ENCODE measurements at places on chromosomes 4 and X.

GRCh38 chr4:165204462-165204830 lies 2.9 kb upstream of the KLHL2 start:
- DNase-seq = peak; percentile 56

GRCh38 chr4:41622787-41623186 lies 84.8 kb downstream of the LIMCH1 start:
- DNase-seq = no peak

DNA sequence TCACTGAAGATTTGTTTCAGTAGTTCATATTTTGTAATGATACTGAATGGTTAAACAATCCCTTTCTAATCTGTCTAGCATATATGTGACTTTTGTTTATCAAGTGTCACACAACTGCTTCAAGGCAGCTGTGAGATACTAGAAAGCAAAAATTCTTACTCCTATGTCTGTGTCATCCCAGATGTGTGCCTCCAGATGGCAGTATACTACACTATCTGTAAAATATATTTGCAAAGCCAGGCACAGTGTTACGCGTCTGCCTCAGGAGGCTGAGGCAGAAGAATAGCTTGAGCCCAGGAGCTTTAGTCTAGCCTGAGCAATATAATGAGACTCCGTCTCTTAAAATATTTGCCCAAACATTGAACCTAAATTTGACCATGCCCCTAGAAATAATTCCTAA lies 4.0 kb downstream of the NUDT10 start:
- DNase-seq = peak; percentile 60

- DNase-seq = peak; percentile 44
Observed at GRCh38 chr4:3451956-3452355, 10.2 kb downstream of the HGFAC start.

DNA sequence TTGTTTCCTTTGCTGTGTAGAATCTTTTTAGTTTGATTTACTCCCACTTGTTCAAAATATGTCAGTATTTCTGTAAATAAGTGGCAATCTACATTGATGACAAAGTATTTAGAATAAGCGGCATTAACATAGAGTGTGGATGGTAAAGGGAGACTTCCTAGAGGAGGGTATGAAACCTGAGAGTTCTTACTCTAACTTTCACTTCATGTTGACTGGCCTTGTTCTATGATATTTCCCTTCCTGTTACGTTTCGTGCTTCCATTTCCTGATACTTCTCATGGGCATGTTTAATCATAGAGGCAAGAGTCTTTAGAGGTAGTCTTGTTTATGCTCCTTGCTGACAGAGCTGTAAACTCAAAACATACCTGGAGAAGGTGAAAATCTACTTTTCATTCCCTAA lies 408.9 kb downstream of the GLUD2 start:
- no peak for DNase-seq

DNA sequence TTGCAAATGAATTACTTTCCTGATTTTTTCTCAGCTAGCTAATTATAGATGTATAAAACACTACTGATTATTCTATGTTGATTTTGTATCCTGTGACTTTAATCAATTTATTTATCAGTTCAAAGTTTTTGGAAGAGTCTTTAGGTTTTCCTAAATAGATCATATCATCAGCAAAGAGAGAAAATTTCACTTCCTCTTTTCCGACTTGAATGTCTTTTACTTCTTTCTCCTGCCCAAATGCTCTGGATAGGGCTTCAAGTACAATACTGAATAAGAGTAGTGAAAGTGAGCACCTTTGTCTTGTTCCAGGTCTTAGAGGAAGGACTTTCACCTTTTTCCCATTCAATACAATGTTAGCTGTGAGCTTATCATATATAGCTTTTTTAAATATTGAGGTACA lies 417.9 kb downstream of the PDGFC start:
- DNase-seq = no peak
